NCI-H2107 (cell line): ENCODE measurements at places on chromosomes 7 and 10.

GRCh38 chr10:93752761-93753160 is 5.0 kb upstream of the LGI1 start:
- DNase-seq, result no peak

DNA sequence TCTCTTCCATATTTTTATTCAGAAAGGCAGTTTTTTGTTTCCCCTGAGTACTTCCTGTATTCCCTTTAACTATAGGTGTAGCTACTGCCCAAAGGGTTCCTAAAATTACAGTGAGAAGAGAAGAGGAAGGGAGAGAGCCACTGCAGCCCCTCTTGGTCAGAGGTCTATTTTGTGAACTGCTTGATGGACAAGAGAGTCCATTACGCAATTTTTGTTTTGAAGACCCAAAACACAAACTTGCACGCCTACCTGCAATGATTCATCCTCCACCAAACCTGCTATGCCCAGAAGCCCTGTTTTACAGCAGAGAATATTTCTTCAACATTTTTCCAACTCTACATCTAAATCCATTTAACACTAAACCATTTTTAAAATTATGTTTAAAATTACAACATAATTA is 75.1 kb downstream of the PDE1C start:
- DNase-seq, result no peak

DNA sequence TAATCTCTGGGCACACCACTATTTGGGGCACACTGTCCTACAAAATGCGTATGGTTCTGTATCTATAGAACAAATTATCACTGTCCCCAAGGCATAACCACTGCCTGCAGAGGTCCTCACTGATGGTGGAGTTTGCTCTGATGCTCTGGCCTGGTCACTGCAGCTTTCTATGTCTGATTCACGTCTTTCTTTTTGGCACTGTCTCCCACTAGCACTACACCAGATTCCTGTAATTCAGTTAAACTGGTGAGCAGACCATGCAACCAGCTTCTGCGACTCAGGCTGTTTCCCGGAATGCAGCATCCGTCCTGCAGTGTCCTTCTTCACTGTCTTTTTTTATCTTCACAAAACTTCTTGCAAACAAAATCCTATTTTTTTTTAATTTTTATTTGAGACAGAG is 112.8 kb downstream of the KLF6 start:
- DNase-seq, result no peak

GRCh38 chr10:51620131-51620530 is 79.3 kb downstream of the CSTF2T start:
- DNase-seq, result no peak

DNA sequence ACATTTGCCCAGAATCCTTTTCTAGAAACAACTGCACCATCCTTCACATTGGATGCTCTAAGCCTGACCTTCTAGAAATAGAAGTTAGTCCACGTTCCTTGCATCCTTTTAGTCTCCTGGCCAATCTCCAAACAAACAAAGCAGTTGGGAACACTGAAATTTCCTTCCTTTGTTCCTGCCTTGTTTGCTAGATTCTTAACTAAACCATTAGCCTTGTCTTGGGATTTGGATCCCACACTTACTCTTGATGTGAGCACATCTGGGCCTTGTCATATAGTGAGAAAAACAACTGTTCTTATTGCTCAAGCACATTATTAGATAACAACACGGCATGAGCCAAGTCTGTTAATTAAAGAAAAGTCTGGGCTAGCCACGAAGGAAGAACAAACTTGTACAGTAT is 319.3 kb upstream of the GHITM start:
- DNase-seq, result no peak

DNA sequence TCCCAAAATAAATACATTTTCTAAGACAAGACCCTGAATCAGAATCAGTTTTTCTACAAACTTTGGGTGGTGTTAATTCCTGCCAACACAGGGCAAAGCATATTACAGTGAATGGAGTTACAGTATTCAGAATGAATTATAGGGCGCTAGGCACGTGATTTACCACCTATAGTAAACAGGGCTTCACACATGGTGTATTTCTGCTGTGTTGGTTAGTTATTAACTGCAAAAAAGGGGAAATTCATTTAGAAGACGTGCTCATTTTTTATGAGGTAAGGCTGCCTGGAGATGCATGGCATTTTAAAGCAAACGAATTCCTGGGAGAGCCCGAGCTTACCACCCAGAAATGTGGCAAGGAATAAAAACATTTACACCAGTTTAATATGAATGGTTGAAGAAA is 393.8 kb downstream of the LRMDA start:
- DNase-seq, result no peak

DNA sequence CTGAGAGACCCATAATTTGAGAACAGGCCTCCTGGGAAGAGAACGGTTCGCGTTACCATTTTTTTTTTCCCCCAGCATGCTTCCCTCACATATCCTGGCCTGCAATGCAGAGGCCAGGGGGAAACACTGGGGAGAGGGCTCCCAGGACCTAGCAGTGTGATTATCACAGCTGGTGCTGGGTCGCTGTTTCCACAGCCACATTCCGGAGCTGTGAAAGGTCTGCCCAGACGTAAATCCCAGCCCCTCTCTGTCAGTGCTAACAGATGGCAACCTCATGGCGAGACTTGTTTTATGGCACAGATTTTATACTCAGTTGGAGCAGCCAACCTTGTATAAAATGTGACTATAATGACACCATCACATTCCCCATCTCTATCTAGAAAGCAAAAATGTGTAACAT is 150.5 kb downstream of the PLXDC2 start:
- DNase-seq, result no peak

GRCh38 chr10:117242463-117242832 is 1.5 kb downstream of the SLC18A2 start:
- no peak for DNase-seq

GRCh38 chr7:150958062-150958552 is 20.0 kb downstream of the KCNH2 start:
- no peak for DNase-seq

GRCh38 chr10:44013981-44014380 is 365.3 kb upstream of the ZNF32 start:
- no peak for DNase-seq

- no peak for DNase-seq
Observed at GRCh38 chr7:116024826-116025809, 5.4 kb downstream of the TFEC start.

- no peak for DNase-seq
Observed at GRCh38 chr10:119541459-119542356, 811 bp downstream of the RGS10 start.

DNA sequence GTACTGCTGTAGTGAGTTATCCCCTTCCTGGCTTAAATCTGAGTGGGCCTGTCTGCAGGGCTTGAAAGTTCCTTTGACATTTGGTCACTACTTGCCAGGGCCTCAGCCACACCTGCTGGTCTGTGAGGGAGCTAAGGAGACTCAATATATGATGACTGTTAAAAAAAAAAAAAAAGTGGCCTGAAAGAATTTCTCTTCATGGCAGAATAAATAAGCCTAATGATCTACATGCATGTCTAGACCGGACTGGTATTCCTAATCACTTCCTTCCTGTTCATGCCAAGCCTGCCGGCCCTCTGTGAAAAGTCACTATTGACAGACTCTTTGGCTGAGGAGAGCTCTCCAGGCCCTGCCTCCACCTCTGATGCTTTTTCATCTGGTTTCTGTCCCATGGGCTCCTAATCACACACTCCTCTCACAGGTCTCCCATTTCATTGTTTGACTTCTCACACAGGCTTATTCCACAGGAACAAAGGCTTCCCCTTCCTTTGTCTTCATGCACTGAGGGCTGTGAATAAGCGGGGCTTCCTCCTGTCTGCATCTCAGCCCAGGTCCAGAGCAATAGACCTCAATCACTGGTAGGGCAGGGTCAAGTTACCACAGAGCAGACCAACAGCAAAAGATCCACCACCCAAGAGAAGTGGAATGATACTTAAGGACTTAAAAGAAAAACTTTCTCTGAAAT is 99.1 kb upstream of the SEC61G start:
- peak; percentile 23 for DNase-seq

DNA sequence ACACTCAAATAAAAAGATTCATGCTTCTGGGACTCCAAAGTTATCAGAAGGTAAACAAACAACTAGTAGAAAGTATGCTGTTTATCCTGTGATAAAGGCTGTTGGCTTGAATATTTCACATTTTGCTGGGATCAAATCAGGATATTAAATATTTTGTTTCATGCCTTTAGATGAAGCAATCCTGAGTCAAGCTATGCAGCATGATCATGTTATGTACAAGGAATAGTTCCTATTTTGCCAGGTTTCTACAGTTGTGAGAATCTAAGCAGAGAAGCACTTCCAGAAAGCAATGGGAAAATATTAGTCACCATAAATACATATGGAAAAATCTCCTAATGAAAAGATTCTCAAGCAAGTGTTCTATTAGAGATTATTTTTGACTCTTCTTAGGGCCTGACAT is 262.8 kb upstream of the PCDH15 start:
- no peak for DNase-seq

DNA sequence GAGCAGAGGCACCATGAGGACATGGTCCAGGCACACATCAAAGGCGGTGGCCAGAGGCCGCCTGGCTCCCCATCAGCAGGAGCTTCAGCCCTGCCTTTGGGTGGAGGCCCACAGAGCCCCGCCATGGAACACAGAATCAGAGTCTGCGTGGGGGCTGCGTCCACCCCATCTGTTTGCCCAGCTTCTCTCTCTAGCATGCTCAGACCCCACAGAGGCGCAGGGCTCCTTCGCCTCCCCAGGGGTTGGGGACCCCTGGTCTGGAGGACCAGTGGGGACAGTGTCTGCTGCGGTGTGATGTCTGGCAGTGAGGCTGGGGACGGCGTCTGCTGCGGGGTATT is 321.9 kb downstream of the PTPRN2 start:
- DNase-seq, result no peak

DNA sequence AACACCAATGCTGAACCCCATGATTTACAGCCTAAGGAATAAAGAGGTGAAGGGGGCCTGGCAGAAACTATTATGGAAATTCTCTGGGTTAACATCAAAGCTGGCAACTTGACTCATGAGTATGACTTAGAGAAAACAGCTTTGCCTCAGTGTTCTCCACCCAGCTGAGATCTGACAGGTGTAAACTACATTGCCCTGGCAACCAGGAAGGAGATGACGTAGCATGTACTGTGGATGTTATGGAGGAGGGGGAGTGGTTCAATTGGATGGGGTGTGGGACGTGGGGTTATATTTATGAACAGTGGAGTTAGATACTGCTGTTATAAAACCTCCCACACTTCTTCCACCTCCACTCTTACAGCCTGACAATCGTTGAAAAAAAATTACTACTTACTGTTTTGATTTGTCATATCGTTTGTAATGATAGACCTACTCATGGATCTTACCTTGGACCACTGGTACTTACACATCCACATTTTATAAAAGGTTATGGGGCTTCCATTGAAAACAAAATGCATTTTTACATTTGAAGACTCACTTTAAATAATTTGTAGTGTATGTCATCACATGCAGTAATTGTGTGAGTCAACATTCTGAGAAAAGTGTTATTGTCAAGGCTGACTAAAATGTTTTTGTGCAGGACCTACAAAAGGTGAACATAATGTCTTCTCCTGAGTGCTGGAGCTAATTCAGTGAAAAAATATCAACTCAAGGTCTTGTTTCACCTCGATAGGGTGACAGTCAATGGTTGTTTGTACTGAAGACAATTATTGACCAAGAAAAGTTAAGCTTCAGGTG is 6.4 kb downstream of the OR2F1 start:
- no peak for DNase-seq

DNA sequence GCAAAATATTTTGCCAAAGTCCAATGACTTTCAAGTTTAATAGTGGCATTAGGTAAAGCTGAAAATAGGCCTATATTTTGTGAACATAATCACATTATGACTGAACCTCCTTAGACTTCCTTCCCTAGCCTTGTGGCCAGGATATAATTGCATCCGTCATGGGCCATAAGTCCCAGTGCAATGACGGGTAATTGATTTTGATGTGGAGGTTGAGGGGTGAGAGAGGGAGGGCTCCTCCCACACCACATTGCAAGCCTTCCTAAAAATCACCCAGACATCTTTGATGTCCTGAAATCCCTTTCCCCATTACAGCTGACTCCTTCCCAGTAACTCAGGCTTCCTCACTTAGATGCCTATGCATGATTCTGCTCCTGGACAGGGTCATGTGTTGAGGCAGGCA is 25.6 kb downstream of the TAS2R41 start:
- DNase-seq, result no peak

DNA sequence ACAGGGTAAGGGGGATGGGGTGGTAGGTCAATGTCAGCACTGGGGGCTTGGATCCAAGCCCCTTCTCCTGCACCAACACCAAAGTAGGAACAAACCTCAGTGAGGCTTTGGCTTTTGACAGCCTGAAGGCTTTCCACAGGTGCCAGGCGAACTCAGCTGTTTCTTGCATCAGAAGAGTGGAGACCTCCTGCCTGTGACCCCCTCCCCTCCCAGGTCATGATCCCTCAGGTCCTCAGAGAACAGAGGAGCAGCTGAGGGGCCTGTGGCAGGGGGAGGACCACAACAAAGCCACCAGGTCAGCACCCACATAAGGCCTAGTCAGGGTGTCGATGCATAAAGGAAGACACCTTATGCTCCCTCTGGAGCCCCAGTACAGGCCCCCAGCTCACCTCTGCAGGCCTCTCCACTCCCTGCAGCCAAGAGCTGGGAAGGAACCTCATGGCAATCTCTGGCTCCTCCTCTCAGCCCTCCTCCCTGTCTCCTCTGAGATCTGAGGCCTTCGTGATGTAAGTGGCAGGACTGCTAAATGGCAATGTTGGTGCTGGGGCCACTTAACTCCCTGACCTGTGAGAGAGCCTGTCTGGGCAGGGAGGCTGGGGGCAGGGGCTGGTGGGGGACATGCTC is 19.1 kb upstream of the PRRT4 start:
- no peak for DNase-seq

- DNase-seq, result no peak
Observed at GRCh38 chr7:43467406-43467805, 115.5 kb upstream of the STK17A start.

GRCh38 chr7:6446838-6447580 is 745 bp downstream of the DAGLB start:
- peak; percentile 83 for DNase-seq

GRCh38 chr10:122461729-122462532 is 578 bp downstream of the HTRA1 start:
- DNase-seq, result no peak

- DNase-seq, result no peak
Observed at GRCh38 chr7:2269991-2270460, 28.0 kb downstream of the NUDT1 start.

- DNase-seq, result no peak
Observed at GRCh38 chr10:94129393-94130130, 135.8 kb downstream of the PLCE1 start.

DNA sequence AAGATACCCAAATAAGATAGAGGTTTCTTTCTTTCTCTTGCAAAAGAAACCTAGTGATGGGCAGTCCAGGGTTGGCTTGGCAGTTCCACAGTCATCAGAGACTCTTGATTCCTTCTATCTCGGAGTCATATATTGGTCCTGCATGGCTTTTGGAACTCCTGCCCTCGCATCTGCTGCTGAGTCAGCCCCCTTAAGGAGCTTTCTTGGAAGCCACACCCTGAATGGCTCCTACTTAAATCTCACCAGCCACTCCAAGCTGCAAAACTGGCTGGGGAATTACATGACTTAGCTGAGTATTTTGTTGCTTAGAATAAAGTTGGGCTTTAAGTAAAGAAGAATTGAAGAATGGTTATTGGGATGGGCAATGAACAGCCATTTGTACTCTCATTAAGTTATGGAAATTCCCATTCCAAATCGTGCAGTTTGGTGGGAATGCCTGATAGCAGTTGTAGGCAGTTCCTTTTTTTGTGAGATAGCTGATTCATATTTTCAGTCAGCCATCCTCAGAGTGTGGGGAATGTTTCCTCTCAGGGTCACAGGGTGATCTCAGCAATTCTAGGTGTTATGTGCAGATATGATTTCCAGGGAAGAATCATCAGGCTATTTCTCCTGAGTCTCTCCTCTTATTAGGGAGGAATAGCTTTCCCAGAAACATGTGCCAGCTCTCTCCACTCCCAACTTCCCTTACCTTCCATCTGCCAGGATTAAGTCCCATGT is 209.9 kb downstream of the BBS9 start:
- no peak for DNase-seq
